ENCODE measurements at places on chromosomes 2 and 18.

DNA sequence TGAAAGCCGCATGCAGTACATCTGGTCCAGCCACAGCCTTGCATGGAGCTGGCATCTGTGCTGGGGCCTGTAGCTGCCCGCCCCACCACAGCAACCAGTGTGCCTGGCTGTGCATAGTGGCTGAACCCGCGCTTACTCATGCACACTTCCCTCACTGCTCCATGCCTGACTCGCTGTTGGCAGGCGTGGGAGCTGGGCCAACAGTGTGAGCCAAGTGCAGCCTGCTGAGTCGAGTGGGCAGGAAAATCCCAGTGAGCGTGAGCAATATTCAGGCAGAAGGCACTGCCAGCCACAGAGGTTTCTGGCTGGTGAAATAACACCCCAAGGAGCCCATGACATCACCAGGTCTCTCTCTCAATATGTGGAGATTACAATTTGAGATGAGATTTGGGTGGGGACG, 1674.1 kb upstream of the TMEFF2 start:
- DNase-seq: no peak

DNA sequence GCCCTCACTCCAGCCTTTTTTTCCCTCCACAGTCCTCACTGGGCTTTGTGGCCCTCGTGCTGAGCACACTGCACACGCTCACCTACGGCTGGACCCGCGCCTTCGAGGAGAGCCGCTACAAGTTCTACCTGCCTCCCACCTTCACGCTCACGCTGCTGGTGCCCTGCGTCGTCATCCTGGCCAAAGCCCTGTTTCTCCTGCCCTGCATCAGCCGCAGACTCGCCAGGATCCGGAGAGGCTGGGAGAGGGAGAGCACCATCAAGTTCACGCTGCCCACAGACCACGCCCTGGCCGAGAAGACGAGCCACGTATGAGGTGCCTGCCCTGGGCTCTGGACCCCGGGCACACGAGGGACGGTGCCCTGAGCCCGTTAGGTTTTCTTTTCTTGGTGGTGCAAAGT, 39.4 kb downstream of the STEAP3 start:
- no peak for DNase-seq

GRCh38 chr2:165044505-165045303, 89.4 kb upstream of the SLC38A11 start:
- no peak for DNase-seq

GRCh38 chr2:108905176-108905575, 83.8 kb downstream of the EDAR start:
- no peak for DNase-seq

DNA sequence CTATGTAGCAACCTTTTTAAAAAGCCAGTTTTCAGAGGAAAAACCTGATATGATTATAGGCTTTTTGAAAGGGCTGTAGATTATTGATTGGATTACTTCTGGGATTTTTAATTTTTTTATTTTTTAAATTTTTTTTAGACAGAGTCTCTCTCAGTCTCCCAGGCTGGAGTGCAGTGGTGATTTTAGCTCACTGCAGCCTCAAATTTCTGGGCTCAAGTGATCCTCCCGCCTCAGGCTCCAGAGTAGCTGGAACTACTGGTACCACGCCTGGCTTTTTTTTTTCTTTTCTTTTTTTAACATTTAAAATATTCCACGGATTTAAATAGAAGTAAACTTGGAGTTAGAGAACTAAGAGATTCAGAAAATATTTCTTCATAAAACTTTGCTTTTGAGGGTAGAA, 1.2 kb downstream of the MRPL19 start:
- no peak for DNase-seq

GRCh38 chr2:198587741-198588140, 783.3 kb downstream of the PLCL1 start:
- DNase-seq: no peak

GRCh38 chr2:112035786-112036185, 19.3 kb upstream of the TMEM87B start:
- no peak for DNase-seq

DNA sequence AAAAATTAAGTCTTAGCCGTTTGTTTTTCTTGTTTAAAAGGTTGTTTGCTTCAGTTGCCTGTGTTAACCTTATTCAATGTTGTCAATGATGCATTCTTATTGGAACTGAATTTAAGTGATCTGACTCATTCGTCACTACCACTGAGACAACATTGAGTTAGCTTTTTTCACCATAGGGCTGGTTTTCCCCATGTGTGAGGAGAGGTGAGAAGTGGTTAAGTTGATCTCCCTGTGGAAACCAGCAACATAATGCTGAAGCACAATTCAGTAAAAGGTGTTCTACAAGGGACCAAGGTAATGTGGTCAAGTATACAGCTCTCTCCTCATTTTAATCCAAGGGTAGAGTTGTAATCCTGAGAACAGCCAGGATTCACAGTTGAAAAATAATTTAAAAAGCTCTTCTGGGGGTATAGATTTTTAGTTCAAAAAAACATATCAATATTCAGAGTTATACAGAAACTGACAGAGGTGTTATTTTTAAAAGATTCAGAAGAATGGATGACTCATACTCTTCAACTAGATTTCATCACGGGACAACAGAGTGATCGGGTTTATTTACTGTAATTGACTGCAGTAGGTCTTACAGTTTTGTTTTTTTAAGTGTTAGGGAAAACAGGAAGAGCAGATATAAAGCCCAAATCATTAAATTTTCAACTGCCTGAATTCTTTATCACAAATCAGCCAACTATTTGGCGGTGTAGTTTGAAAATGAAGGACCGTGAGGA, 12.6 kb downstream of the NOP58 start:
- DNase-seq: peak; percentile 45

- no peak for DNase-seq
Observed at GRCh38 chr2:85133751-85134254, 611 bp downstream of the TCF7L1 start.

- no peak for DNase-seq
Observed at GRCh38 chr2:31334311-31335026, 80.1 kb downstream of the XDH start.

GRCh38 chr18:21933931-21934765, 193.6 kb downstream of the MIB1 start:
- no peak for DNase-seq

GRCh38 chr2:201936817-201937216, 96.8 kb upstream of the FZD7 start:
- DNase-seq: no peak

DNA sequence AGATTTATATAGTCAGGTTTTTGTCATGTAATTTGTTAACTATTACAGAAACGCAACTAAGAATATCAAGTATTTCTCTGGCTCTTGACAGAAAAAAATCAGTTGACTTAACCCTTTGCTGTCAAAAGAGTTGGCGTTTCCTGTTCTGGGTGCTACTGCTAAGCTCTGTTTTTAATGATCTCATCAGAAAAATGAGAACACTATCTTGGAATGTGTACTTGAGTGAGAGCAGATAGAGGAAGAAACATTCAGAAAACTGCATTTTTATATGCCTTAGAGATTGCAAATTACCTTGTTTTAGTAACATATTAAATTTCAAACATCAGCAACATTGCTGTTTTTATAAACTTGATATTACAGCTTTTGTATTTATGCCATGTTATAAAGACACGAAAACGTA, 297.9 kb downstream of the RDH14 start:
- no peak for DNase-seq

GRCh38 chr2:126750506-126750905, 94.5 kb downstream of the GYPC start:
- no peak for DNase-seq

DNA sequence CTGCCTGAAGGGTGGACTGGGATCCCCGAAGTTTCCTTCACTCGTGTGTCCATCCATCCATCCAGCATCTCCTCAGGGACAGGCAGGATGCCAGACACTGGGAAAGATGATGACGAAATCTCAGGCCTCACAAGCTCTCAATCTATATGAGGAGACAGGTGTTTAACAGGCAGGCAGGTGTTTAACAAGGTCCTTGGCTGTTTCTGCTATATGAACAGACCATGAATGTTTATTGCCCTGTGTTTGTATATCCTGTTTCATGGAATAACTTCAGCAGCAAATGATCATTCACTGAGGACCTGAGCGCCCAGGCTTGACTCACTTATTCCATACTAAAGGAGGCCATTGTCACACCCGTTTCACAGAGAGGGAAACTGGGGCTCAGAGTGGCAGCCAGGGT, 685.8 kb upstream of the HS6ST1 start:
- DNase-seq: no peak

DNA sequence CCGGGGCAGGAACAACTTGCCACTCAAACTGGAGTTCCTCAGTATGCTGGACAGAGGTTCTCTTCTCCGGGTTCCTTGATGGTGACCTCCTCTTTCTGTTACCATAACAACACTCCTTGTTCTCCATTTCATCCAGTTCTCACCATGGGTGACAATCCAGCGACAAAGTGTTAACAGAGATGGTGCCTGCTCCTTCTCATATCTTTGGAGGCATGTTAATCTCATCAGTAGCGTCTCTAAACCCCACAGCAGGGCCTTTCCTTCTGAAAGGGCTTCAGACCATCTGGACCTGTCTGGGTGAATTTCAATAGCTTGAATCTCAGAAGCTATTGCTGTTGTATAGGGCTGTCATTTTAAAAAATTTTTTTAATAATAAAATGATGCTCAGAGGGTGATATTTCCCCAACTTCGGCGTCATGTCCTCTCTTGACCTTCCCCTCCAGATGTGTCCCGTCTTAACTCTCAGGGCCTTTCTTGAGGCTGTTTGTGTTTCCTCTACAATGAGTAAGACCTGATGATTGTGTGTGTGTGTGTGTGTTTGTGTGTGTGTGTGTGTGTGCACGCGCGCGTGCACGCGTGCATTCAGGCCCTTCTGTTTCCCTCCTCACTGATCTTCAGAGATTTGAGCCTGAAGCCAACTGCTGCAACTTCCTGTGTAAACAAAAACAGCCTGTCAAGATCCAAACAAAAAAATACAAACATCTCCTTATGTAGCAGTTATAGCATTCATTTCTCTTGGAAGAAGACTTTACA, 24.3 kb upstream of the CETN1 start:
- DNase-seq: no peak

DNA sequence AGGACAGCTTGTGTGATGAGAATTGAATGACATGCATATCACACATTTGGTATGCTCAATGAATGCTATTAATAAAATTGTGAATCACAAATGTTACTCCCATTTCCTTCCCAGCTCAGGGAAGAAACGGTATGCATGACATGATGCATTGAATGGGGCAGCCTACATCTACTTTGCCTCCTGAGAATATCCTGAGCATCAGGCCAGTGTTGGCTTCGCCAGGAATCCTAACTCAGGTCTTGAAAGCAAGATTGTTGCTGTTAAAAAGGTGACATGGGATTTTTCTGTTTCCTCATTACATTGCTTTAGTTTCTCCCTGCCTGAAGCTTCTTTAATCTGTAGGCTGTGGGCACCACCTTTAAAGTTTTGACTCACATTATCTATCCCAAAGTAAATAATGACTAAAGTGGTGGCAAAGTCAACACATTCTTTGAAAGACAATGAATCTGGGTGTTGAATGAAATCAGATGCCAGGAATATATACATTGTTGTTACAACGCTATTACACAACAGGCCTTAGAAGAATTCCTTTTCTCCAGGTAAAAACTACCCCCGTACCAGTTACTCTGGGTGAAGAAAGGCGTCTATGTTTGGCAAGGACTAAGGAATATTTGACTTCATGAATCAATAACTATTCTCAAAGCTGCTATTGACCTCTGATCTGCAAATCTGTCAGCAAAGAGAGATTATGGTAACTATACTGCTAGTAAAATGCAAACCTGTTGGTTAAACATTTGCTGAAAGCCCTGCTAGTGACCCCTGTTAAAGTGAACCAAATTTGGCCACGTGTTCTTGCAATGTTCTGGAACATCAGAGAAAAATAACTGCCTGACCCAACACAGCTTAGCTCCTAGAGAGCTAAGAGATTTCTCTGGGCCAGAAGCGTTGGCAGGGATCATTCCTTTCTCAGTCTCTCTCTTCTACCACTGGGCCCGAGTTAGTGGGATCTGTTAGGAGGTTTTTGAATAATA, 30.5 kb upstream of the NEDD4L start:
- no peak for DNase-seq

DNA sequence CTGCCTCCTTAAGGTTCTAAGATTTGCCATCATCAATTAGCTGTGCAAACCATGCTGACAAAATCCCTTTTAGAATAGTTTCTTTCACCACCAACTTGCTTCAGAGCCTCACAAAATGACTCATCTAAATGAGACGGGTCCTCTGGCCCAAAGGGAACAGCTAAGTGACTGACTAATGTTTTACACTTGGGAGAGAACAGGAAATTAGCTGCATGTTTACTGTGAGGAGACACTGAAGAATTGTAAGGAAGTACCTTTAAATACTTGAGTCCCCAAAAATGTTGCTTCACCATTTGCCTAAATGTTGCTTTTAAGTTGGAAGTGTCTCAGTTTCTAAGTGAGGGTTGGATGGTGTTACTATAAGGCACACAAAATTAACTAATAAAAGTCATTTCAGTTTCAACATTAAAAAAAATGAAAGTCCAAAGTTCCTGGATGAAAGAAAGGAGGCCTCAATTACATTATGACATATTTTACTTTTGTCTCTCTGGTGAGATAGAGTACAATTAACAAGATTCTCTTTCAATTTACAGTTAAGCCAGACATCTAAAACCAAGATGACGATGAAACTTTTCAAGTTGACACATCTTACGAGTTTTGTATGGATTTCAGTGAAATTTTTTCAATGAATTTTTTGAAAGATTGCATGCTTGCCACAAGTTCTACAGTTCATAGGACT, 229.1 kb upstream of the FN1 start:
- DNase-seq: no peak

- DNase-seq: no peak
Observed at GRCh38 chr18:23595591-23595990, 9.3 kb upstream of the NPC1 start.

DNA sequence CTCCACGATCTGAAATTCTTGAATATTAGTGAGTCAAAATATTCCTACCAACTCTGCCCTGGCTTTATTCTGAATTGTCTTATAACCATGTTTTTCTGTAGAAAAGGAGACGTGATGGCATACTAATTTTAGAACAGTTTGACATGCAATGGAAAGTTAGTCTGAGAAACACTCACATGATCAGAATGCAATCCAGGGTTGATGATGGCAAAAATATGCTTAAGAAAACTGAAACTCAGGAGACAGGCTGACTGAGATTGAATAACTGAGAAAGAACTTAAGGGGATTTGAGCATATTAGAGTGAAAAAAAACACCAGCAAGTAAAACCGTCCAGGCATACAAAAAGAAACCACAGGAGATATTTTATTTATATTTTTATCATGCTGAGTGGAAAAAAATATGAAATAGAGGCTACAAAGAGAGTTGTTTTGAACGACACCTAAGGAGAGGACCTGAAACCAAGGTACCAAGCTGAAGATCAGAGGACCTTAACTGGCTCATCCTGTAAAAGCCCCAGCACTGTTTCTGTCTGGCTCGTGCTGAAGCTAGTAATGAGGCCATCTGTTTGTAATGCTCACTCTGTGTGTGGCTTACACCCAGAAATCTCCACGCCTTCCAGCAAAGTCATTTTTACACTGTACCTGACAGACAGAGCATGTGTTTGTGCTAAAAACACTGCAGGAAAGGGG, 437.2 kb upstream of the PKDCC start:
- DNase-seq: no peak

DNA sequence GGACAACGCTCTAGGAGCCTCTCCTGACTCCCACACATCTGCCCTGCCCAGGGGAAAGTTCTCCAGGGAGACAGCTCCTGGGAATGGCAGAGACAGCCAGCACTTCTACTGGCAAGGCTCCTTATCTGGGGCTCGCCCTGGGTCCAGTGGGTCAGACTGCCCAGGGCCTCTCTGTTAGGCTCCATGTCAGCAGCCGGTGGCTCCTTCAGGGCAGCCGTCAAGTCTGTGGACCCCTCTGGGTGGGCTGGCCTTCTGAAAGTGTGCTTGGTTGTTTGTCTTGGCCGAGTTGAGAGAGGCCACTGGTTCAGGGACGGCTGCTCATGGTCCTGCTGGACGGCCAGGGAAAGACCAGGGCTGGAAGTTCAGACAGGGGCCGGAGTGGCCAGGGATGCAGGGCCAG, 65.6 kb downstream of the RPIA start:
- no peak for DNase-seq

Data from CD4-positive, alpha-beta T cell treated with Interleukin-2 at 100 ng/mL for 4 hours (primary cell).